NCI-H187 treated with DMSO at 0.1 percent for 48 hours (cell line): ENCODE measurements at places on chromosomes 6 and 20.
A peak's percentile ranks its signal among the peaks of the same experiment; 100 is the strongest.

DNA sequence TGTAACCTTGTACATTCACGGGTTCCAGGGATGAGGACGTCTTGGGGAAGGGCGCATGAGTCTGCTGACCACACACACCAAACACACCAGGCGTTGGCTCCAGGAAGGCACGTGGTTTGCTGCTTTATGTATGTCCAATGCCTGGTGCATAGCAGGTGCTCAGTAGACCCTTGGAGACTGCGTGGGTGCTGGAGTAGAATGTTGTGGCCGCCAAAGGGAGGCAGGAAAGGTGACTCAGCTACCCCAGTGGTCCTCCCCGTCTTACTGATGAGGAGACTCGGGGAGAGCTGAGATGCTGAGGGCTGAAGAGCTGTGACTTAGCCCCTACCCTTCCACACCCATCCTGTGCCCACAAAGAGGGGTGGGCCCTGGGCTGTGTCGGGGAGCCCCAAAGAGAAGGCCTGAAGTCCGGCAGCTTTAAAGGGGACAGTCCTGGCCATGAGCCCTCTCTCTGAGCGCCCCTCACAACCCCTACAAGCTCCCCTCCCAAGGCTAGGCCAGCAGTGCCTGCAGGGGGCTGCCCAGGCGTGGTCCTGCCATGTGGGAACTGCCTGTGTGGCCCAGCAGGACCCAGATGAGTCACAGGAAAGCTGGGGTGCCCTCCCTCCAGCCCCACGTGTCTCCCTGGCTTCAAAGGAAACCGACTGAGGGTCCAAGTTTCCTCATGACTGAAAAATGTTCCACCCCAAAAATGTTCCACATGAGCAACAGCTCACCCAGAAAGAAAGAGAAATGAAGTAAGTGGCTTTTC, 28.0 kb upstream of the PTGIS start:
- no peak for DNase-seq

DNA sequence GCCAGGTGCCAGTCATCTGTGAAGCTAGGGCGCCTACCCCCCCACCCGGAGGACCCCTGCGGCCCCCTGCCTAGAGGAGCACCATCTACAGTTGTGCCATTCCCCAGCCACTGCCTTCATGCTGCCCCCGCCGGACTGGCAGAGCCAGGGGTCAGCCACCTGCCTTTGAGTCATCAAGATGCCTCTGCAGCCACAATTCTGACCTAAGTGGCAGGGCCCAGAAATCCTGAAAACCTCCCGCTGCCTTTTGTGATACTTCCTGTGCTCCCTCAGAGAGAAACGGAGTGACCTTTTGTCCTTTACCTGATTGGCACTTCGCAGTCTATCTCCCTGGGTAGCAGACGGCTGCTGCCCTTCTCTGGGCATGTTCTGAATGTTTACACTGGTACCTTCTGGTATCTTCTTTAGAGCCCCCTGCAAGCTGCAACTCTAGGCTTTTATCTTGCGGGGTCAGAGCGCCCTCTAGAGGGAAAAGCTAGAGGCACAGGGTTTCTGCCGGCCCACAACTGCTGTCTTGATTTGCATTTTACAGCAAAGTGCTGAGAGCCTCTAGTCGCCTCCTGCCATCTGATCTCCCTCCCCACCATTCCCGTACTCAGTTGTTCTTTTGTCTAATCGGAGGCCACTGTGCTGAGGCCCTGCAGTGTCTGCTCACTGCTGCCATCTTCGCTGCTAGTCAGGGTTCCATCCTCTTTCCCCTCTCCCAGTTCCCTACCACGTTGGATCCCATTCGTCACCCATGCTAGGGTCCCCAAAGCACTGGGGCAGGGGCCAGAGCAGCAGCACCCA, 26.9 kb downstream of the SPATA2 start:
- DNase-seq: no peak

DNA sequence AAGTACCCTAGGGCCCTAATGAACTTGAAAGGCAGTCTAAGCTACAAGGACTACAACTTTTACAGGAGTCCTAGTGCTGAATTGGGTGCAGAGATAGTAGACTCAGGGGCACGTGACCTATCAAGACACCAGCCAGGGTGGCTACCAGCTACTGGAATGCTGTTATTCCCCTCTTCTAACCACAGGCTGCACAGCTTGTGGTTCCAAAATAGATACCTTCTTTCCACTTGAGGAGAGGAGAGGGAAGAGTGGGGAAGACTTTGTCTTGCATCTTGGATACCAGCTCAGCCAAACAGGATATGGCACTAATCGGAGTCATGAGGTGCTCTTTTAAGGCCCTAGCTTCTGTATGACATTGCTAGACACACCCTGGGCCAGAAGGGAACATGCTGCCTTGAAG, 60.0 kb upstream of the MTRF1L start:
- DNase-seq: no peak

GRCh38 chr6:44558024-44558831, 170.7 kb downstream of the CDC5L start:
- DNase-seq: peak; percentile 19

- no peak for DNase-seq
These were observed 8.7 kb downstream of the ZNF335 start for GRCh38 chr20:45963059-45964005.

DNA sequence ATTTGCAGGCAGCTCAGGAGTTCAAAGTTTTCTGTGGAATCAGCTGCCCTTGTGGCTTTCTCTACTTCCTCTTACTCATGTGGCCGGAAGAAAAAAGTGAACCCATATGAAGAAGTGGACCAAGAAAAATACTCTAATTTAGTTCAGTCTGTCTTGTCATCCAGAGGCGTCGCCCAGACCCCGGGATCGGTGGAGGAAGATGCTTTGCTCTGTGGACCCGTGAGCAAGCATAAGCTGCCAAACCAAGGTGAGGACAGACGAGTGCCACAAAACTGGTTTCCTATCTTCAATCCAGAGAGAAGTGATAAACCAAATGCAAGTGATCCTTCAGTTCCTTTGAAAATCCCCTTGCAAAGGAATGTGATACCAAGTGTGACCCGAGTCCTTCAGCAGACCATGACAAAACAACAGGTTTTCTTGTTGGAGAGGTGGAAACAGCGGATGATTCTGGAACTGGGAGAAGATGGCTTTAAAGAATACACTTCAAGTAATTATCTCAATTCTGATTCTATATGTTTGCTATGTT, 1.1 kb downstream of the MGME1 start:
- no peak for DNase-seq

- DNase-seq: no peak
These were observed 32.2 kb upstream of the HEY2 start for GRCh38 chr6:125717120-125717731.

DNA sequence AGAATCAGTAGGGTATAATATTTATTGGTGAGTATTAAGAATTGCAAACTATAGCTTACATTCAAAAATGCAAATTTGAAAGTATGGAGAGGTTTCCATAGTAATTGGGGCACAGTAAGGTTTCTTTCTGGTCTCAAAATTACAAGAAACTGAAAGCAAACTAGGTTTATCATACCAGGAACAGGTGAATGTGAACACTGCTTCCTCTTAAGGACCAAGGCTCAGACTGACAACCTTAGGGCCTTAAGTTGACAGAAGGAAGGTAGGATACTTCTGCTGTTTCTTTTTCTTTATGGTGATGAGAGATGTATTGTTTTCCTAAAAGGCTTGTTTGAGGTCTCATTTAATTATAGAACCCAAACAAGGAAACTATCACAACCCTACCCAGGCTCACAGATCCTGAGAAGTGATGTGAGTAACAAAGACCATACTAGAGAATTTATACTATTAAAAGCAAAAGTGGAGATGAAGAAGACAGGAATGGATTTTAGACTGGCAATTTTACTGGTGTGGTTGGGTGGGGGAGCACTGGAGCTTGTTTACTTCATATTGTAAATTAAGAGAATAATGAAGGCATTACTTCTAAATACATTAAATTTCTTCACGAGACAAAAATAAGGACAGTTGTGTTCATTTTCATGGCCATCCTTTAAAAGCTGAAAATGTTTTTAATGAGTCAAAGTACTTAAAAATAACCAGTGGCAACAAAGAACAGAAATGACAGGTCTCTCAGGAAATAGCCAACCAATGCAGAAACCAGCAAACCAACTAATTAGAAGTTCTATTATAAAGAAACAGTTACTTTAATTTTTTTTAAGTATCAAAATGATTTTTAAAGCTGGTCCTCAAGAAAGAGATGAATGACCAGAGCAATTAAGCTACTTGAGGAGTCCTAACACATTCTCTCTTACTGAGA, 21.3 kb downstream of the STAU1 start:
- no peak for DNase-seq

DNA sequence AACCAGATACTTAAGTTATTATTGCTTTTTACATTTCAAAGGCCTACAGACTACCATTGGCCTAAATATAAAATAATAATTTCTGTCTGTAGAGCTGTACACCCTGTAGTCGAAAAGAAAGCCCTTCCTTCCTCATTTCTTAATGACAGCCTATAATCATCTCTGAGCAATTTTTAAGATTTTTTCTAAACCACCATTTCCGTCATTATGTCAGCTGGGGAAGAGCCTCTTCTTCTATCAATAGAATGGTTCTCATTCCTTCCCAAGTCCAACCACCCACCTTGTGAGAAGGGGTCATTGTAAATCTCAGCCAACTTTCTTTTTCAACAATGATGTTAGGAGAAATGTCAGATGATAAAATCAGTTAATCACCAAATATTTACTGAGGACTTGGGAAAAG, 91.8 kb downstream of the PLEKHG1 start:
- no peak for DNase-seq

DNA sequence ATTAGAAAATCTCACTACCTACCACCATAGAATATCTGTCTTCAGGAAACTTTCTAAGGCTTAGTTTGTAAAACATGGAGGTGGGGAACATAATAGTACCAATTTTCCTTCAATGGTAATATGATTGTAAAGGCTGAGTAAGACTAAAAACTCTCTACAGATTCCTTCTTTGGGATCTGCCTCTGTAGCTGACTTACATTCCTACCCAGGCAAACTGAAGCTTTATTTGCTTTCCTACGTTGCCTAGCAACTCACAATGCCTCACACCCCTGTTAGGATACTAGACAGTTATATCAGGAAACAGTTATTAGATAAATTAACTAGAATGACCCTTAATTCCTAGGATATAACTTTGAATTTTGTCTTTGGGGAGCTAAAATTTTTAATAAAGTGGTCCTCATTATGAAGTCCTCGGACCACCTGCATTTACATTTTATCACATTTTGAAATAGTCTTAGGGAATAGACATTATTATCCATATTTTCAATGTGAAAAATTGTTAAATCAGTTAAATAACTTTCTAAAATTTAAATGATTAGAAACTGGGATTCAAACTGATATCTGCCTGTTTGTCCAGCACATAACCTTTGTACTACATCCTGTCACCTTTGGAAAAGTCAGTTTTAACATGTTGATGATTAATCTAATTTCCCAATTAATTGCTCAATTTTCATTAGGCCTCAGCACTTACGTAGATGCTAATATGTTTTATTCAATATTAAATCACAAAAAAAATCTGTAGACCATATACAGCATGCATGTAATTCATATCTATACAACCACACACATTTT, 591.4 kb downstream of the RNF144B start:
- no peak for DNase-seq

GRCh38 chr20:24862606-24863005, 86.5 kb upstream of the CST7 start:
- no peak for DNase-seq

DNA sequence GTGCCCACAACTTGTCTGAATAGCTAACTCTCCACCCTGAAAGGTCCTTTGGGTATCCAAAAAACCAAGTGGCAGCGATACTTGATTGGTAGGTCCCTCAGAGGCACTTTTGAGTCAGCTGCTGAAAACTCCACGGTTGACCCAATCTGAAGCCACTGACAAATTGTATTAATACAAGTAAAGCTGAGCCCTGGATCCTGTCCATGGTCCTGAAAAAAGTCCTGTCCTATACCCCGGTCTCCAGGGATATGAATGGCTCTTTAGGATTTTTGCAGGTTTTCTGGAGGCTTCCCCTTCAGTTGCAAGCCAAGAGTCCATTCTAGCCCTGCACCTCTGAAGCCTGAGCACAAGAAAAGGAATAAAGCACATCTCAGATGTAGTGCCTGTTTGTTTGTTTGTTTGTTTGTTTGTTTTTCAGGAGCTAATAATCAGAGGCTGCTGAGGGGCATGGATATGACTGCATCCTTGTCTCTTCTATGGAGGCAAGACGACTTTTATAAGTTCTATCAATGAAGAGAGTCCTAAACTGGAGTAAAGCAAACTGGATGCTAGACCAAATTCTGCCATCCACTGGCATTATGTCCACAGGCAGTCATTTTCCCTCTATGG, 1.7 kb upstream of the SLC12A5 start:
- DNase-seq: no peak

DNA sequence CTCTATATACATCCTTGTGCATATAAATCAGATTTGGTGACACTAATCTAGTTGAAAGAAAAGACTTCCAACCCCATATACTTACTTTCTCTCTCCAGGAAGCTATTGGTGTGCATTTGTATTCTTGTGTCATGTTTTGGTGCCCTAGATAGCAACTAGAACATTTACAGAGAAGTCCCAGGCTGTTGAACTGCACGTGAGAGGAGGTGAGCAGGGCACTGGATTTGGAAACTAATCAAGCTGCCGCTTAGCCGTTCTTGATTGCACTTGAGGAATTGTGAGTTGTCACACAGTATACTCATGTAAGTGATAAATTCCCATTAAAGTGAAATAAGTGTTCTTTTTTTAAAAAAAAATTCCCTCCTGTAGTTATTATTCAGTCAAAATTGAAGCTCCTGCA, 7.6 kb downstream of the WRNIP1 start:
- no peak for DNase-seq

GRCh38 chr6:71220466-71220865, 68.1 kb upstream of the OGFRL1 start:
- DNase-seq: no peak

GRCh38 chr6:35023091-35024000, 117.8 kb downstream of the TCP11 start:
- no peak for DNase-seq

- no peak for DNase-seq
These were observed 359.1 kb downstream of the SAMD5 start for GRCh38 chr6:147867433-147868226.

GRCh38 chr6:1334684-1335083, 22.8 kb downstream of the FOXQ1 start:
- no peak for DNase-seq

GRCh38 chr6:128107682-128108081, 206.8 kb upstream of the THEMIS start:
- no peak for DNase-seq

- no peak for DNase-seq
These were observed 60.9 kb downstream of the COL9A1 start for GRCh38 chr6:70241991-70242420.

- no peak for DNase-seq
These were observed 259.1 kb downstream of the ARID1B start for GRCh38 chr6:157036245-157036711.

GRCh38 chr6:43951756-43952675, 175.2 kb downstream of the MRPL14 start:
- DNase-seq: no peak

GRCh38 chr20:46569961-46570360, 19.5 kb upstream of the OCSTAMP start:
- no peak for DNase-seq

GRCh38 chr20:47765271-47765670, 20.0 kb downstream of the SULF2 start:
- no peak for DNase-seq

- no peak for DNase-seq
These were observed 37.8 kb upstream of the THEMIS start for GRCh38 chr6:127938701-127939100.

DNA sequence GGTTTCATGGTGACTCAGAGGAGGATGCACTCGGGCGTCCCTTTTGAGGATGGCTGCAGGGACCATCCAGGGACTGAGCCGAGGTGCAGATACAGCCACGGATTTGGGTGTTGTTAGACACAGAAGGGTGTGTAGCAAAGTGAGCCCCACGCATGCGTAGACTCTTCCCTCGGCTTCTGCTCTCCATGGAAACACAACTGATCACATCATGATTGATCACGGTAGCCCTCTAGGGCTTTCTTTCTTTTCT, 606 bp upstream of the ULBP1 start:
- DNase-seq: no peak
